Left renal pelvis (tissue), 4 donors: ENCODE measurements at places on chromosomes 16 and 17.

- DNase-seq = no peak
Observed at GRCh38 chr16:47320546-47321310, 140.1 kb downstream of the ITFG1 start.

GRCh38 chr17:57527221-57528057, 217.7 kb downstream of the CCDC182 start:
- no peak for DNase-seq

DNA sequence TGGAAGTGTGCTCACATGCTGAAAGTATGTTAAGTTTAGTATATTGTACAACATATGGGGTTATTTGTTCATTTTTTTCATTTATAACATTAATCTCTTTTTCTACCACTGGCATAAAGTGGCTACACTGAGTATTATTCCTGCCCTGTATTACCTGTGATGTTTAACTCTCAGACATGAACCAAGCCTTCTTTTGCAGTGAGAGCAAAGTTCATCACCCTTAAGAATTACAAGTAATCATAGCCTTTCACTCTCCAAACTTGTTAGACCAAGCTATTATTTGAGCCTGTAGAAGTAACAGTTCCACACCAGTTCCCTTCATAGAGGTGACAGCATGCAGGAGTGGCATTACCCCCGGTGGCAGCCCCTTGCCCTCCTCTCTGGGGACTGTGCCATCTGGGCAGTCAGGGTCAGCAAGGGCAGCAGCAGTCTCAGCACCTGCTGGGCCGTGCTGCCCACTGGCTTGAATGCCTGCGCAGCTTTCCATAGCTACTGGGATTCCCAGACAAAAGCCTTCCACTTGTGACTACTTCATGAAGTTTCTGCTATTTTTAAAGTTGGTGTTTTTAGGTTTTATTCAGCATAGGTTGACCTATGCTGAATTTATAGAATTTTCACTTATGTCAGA, 71.3 kb downstream of the TMC6 start:
- DNase-seq = no peak

GRCh38 chr16:71409011-71409775, 32.7 kb downstream of the TLE7 start:
- no peak for DNase-seq

DNA sequence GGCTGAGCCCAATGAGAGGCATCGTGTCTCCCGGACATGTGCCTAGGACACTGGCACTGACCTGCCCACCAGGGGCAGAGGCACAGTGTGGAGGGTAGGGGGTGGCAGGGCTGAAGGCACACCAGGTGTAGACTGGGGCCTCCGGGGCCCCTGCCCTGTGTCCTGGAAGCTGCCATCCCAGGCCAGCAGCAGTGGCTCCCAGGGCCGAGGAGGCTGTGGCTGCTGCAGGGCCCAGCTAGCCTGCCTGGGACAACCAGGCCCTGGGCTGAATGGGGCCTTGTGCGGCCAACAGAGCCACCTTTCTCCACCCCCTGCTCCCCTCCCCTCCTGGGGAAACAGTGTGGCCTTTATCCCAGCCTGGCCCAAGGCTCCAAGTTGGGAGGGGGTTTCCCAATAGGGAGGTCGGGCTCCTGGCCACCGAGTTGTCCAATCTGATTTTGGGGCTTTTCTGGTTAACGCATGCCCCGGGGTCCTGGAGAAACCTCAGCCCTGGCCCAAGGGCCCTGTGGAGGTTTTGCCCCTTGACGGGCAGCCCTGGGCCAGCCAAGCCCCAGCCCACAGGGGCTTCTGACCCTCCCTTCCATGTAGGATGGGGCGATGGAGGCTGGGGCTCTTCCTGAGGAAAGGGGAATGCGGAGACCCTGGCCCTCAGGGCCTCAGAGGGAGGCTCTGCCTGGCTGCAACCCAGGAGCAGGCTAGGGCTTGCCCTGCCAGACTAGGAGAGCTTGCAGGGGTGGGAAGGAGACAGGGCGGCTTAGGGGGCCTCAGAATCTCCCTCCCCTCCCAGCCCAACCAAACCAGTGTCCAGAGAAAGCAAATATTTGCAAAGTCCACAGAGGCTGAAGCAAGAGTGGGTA, 4.2 kb downstream of the MTSS2 start:
- no peak for DNase-seq

DNA sequence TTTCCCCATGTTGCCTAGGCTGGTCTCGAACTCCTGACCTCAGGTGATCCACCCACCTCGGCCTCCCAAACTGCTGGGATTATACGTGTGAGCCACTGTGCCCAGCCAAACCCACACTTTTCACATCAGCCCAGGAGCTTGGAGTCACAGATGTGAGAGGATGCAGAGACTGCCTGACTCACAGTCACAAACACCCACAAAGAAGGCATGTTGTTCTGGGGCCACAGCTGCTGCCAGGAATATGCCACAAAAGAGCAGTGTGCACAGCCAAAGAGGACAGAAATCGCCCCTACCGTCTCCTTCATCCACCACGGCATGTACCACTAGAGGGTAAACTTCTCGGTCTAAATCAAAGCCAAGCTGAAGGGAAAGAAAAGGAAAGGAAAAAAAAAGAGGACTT, 25.1 kb upstream of the FOXJ1 start:
- no peak for DNase-seq

DNA sequence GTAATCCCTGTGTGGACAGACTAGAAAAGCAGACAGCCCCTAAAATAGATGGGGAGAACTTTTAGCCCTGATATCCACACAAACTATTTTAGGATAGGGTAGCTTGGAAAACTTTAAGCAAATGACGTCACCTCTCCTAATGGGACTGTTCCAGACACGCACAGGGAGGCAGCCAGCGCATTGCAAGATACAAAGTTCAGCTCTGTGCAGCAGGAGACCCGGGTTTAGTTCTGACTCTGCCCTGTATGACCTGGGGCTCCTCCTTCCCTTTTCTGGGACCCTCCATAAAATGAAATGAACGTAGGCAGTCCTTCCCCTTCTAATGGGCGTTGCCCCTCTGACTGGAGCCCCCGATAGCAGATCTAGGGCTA, 6.3 kb downstream of the ZNF689 start:
- DNase-seq = no peak

GRCh38 chr17:76013377-76013932, 12.8 kb downstream of the CDK3 start:
- DNase-seq = no peak

GRCh38 chr17:79482727-79483521, 127.9 kb downstream of the RBFOX3 start:
- no peak for DNase-seq

DNA sequence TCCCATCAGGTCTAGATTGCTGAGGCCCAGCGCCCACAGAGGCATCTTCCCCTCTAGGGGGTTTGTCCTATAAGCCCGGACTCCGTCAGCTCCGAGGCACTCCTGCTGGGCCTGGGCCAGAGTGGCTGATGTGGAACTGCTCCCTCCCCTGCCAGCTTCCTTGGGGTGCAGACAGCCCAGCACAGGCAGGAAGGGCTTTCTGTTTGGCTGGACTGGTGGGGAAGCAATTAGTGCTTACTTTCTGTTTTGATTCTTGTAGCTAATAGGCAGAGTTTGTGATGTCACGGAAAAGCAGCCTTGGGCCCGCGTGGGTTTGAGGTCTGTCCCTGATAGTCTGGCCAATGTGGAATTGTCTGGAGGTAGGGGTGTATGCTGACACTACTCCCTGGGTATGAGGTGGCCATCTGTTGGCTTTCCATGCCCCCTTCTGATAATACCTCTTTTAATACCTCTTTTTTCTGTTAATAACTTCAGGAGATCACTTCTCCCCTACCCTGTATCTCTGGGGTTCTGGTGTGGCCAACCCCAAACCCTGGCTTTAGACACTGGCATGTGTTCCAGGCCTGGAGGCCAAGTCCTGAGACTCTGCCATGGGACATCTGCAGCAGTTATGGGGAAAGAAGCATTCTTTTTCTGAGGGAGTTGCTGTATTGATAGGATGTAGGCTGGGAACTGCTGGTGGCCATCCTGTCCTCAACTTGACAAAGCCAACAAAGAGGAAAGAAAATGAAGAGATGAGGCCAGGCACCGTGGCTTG, 190.9 kb downstream of the RAB11FIP4 start:
- no peak for DNase-seq

GRCh38 chr17:71500761-71501555, 619.9 kb upstream of the SOX9 start:
- no peak for DNase-seq

- peak; percentile 21 for DNase-seq
Observed at GRCh38 chr17:63881935-63882601, at the start of gene GH2. Gene GH2 (minus strand): TSS chr17:63881944. CDS start chr17:63881801, 143 bp downstream.

- DNase-seq = no peak
Observed at GRCh38 chr16:27325736-27326135, 12.0 kb downstream of the IL4R start.

DNA sequence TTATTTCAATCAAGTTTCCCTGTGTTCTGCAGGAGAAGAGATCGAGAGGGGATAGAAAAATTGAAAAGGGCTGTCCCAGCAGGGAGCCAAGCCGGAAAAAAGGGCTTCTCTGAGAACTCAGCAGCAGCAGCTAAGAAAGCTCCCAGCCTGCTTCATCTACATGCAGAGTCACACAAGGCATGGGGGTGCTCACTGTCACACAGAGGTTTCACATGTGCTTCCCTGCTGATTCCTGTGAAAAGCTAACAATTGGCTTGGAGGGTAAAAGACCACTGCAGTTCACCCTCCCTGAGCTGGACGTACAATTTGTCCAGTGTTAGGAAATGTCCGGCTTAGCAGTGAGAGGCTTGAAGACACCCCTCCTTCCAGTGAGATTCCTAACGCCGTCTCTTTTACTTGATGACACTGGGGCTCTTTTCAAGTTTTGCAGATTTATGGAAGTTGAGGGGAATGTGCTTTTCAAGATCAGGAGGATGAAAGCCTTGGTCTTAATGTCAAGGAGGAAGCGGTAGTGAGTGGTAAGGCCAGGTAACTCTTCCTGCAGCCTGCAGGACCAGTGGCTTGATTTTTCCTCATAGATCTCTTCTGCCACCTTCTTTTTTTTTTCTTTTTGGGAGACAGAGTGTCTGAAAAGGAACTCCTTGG, 85.6 kb downstream of the WNT3 start:
- DNase-seq = no peak
